ENCODE measurements at places on chromosomes 2 and 18.

- no peak for DNase-seq
These were observed 9.1 kb downstream of the SCLY start for GRCh38 chr2:238069877-238070276.

DNA sequence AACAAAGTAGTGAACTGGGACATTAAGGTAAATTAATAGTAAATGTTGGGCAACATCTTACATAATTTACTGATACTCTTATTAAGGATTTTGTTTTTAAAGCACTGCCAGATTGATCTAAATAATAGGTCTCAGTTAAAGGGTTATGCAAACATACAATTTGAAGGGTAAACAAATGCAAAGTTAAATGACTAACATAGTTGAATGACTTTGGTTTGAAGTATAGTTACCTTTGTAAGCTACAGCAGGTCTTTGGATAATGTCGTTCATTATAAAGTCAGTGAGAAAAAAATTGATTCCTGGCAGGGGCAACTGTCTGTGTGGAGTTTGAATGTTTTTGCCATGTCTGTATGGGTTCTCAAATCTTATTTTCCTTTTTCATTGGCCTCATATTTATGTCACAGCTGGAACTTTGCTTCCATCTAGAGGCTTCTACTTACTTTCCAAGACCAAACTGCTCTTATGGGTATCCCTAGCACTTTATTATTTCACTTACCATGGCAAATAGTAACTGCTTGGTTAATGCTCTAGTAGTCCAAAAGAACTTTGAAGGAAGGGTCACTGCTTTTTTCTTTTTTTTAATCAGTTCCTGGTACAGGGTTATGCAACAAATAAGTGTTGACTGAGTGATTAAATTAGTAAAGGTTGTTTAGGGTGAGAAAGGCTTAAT, 107.8 kb downstream of the NBEAL1 start:
- DNase-seq: peak; percentile 4

DNA sequence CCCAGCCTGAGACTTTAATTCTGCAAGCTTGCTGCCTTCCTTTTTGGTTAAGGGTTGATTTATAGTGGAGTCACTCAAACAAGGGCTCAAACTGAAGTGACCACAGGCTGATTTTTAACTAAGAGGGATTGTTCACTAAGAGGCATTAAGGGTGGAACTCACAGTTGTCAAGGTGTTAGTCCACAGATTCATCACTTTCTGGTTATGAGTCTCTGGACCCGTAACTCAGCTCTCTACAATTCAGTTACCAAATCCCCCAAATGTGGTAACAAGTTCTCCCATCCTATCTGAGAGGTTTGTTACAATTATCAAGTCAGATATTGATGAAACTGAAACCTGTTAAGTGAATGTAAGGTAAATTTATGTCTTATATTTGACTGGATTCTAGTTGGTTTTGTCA, 185.9 kb upstream of the KLHL14 start:
- DNase-seq: no peak

DNA sequence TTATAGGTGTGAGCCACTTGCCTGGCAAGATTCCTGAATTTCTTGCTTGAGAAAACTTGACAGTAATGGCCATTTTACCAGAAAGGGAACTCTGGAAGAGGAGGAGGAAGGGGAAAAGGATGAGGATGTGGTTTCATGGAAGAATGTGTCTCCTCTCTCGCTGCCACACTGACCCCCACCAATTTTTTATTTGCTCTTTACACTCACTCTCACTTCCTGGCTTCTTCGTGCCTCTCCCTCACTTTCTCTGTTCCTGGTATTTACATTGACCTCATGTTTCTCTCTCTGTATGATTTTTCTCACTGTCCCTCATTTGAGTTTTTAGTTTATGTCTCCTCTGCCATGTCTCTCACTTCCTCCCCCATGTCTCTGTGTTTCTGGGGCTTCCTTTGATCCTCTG, 134.5 kb upstream of the CAB39 start:
- peak; percentile 24 for DNase-seq

GRCh38 chr18:49548229-49548636, 13.6 kb upstream of the LIPG start:
- DNase-seq: peak; percentile 32

- no peak for DNase-seq
These were observed 568.1 kb downstream of the KCNJ3 start for GRCh38 chr2:155266583-155266982.

DNA sequence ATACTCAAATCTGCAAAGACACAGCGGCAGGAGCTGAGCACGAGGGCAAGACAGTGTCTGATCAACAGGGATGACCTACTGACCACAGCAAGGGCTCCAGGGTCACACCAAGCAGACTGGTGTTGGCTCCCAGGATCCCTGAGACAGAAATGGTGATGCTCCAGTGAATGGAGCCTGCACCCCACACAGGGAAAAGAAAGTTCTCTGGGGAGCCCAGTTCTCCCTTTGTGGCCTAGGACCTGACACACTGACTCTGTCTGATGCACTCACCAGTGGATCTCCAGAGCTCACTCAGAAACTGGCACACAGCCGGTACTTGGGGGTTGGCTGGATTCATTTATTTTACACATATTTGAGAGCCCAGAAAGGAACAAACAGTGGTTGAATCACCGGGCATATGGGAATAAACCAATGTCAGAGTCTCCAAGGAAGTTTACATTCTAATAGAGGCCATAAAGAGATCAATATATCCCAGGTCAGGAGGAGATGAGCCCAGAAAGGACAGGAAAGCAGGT, 215.6 kb upstream of the ARL4C start:
- no peak for DNase-seq

GRCh38 chr18:3269241-3269913, 7.4 kb downstream of the MYL12B start:
- peak; percentile 88 for DNase-seq

DNA sequence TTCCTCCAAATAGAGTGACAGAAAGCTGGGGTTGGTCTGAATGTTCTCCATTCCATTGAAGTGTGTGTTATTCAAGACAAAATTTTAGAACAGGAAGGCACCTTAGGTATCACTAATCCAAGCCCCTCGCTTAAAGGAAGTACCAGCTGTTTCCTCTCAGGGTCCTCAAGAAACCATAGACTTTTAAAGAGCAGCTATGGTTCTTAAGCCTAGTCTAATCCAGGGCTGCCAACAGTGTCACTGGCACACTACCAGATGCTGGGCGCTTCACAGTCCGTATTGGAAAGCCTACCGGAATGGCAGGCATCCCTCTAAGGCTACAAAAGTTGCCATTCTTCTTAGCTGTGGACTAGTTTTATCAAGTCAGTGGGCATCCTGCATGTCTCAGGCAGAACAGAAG, 1.9 kb downstream of the NEMP2 start:
- no peak for DNase-seq

GRCh38 chr2:119696494-119697030, 17.6 kb downstream of the TMEM177 start:
- DNase-seq: no peak

- DNase-seq: no peak
These were observed 22.2 kb upstream of the EPC2 start for GRCh38 chr2:148622366-148622765.

DNA sequence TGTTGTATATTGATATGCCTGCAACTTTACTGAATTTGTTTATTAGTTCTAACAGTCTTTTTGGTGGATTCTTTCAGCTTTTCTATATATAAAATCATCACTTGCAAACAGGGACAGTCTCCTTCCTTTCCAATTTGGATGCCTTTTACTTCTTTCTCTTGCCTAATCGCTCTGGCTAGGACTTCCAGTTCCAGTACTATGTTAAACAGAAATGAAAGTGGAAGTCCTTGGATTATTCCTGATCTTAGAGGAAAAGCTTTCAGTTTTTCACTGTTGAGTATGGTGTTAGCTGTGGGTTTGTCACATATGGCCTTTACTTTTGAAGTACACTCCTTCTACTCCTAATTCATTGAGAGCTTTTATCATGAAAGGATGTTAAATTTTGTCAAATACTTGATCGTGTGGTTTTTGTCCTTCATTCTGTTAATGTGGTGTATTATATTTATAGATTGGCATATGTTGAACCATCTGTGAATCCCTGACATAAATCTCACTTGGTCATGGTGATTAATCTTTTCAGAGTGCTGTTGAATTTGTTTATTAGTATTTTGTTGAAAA, 52.9 kb downstream of the REL start:
- no peak for DNase-seq

DNA sequence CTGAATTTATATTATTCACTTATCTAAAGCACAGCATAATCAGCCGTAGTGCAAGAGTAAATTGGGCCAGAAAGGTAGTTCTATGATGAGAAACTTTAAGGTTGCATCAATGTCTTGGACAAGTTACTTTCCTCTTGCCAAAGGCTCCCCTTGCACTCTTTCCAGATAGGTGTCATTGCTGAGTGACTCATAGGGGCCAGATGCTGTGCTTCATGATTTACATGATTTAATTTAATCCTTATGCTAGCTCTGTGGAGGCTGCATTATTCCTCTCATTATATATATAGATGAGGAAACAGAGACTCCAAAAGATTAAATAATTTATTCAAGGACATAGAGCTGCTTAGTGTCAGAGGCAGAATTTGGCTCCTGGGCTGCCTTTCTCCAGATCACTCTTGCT, 5.0 kb downstream of the CFAP221 start:
- peak; percentile 16 for DNase-seq

DNA sequence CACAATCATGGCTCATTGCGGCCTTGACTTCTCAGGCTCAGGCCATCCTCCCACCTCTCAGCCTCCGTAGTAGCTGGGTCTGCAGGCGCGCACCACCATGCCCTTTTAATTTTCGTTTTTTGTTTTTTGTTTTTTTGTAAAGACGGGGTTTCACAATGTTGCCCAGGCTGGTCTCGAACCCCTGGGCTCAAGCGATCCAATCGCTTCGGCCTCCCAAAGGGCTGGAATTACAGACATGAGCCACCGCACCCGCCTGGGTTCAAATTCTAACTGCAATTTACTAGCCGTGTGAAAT, 12.3 kb upstream of the DCTN1 start:
- no peak for DNase-seq

DNA sequence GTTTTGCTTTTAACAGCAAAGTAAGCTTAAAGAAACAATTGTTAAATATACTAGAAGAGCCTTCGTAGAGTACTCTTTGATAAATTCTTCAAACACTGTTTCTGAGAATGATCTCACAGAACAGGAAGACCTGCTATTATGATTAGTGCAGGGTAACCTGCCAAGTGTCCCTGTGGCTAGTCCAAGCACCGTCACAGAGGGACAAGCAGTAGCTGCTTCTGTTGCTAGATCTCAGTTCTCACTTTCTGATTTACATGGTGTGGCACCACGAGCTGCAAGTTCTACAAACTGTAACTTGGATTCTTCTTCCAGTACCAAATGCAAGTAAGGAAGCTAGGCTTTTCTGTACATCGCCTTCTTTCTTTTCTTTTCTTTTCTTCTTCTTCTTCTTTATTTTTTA, 121.5 kb downstream of the PIEZO2 start:
- no peak for DNase-seq

GRCh38 chr2:112155331-112156151, 17.4 kb downstream of the FBLN7 start:
- no peak for DNase-seq

DNA sequence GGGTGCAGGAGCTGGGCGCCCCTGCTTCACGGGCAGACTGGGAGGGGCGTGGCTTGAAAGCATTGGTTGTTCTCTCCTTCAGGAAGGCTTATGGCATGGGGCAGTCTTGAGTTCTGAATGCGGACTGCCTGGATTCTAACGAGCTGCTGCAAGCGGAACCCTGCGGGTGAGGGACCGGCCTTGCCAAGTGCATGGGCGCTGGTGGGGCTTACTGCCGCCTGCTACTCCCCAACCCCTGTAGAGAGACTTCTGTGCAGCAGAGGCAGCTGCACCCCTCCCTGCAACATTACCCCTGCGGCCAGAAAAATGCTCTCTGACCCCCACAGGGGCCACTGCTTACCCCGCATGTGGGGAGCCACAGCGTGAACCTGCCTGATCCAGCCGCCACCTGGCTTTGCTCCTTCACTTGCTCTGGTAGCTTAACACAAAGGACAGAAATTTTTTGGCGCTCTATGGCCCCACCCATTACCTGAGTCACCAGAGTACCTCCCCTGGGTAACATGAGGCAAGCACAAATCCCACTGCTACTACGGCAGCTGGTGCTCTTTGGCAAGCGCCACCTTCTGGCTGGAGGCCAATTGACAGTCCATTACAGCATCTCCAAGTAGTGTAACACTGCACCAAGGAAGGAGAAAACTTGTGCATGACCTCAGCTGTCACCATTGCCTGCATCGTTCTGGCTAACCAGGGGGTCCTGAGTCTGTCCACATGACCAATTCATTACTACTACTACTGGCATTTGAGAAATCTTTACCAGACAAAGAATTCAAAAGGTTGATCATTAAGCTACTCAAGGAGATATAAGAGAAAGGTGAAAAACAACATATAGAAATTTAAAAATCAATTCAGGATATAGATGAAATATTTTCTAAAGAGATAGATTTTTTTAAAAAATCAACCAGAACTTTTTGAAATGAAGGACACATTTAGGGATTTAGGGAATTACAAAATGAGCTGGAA, 35.4 kb downstream of the MYL12B start:
- DNase-seq: peak; percentile 69

- DNase-seq: no peak
These were observed 105.6 kb upstream of the ST3GAL5 start for GRCh38 chr2:85994421-85994777.

DNA sequence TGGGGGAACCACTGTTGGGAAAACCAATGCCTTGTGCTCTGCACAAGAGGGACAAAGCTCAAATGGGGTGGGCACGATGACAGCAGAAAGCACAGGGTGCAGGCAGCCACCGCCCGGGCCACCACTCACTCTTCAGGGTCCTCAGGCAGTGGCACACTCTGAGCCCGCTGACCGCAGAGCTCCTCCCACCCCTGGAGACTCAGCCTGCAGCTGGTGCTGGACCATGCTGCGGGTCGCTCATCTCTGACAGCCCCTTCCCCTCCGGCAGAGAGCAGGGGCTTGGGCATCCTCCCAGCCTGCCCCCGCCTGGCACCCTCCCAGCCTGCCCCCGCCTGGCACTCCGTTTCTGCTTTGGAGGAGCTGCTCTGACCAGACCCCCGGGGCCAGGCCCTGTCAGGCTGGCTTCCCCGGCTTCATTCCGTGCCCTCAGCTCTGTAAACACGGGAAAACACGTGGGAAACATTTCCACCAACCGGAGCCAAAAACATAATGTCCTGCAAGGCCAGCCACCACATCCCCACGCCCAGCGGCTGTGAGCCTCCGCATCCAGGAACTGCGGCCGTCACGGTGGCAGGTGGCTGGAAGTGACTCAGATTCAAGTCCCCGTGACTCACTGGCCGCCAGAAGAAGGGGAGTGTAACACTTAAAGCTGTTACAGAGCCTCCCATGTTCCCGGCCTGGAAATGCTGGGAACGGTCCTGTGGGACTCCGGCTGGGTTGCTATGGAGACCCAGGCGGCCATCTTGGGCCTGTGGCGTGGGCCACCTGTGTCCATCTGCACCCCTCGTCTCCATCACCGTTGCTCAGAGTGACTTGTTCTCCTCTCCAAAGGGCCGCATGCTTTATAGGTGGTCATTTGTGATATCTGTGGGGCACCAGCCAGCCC, 6.8 kb upstream of the SNED1 start:
- DNase-seq: peak; percentile 93

- DNase-seq: no peak
These were observed 361.7 kb upstream of the MYT1L start for GRCh38 chr2:2692599-2693389.

DNA sequence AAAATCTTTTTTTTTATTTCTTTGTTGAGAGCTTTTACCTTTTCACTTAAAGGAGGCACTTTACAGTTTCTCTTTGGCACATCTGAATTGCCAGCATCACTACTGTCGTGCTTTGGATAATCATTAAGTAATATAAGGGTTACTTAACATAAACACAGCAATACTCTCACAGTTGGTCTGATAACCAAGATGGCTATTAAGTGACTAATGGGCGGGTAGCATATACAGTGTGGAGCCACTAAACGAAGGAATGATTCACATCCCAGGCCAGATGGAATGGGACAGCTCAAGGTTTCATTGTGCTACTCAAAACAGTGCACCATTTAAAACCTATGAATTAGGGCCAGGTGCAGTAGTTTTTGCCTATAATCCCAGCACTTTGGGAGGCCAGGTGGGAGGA, 28.1 kb downstream of the USP37 start:
- peak; percentile 26 for DNase-seq

All from EL (cell line).